ENCODE measurements at places on chromosomes 1 and 21. TPM values are rescaled to one million over a fixed set of nuclear protein-coding genes. Genes with fewer than 3 reads are reported as not detected.

TNFRSF4 gene
- total RNA-seq: under 0.01 TPM

ELAVL4 gene
- not detected for total RNA-seq

LGALS8 gene
- 50.3 TPM for total RNA-seq

OR2L2 gene
- total RNA-seq: under 0.01 TPM

DNA sequence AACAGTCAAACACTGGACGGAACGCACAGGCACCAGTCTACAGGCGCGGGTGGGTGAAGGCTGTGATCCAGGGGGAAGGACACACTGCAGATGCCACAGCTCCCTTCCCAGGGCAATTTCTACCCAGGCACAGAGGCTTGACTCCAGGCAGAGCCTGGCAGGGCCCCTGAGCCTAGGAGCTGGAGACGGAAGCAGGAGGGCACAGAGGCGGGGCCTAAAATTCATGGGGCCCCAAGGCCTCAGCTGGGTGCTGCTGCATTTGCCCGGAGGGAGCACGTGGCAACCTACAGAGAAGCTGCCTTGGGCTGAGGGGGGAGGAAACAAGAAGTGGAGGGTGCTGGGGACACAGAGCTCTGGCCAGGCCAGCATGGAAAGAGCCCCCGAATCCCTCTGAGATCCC is 41.2 kb downstream of the UBE2G2 start:
- no peak for DNase-seq

DNA sequence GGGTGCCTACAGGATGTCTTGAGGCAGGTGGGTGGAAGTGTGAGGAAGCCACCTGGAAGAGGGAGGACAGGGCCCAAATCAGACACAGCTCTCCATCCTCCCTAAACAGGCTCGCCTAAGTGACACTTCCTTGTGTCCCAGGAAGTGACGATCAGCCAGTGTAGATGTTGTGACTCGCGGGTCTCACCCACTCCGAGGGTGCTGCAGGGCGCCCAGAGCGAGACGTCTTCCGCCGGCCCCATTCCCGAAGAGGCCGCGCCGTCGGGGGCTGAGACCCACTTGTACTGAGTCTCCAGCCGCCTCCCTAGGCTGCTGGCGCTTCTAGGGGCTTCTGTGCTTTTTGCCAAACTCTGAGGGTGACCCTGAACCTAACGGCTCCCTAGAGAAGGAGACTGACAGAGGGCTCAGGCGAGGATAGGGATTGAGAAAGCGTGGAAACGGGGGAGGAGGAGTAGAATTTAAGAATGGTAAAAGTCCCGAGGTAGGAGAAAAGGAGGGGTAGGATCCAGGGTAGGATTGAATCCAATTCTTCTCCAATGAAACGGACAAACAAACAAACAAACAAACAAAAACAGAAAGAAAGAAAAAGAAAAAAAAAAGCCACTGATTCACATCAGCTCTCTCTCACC is 543 bp upstream of the MARK1 start:
- peak; percentile 34 for DNase-seq

- no peak for DNase-seq
Measured at GRCh38 chr1:112761714-112762480, 46.8 kb upstream of the PPM1J start.

GRCh38 chr21:20341431-20341830 is 656.8 kb upstream of the NCAM2 start:
- no peak for DNase-seq

DNA sequence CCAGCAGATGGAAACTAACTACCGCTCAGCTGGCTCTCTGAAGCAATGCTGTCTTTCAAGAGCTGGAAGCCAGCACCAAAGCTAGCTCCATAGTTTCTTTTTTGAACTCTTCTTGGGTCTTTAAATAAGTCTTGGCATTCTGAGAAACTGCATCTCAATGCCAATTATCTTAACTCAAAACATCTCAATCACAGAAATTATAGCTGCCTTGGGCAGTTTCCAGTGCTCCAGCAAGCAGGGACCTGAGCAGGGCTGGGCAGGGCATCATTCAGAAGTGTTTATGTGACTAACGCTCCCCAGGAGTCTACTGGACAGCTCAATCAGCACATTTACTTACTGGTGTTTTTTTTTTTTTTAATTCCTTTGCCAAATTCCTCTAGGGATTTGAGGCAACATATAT is 18.3 kb upstream of the PADI4 start:
- peak; percentile 74 for DNase-seq

GRCh38 chr21:41655259-41655658 is 111.6 kb downstream of the RIPK4 start:
- no peak for DNase-seq

GRCh38 chr1:44084998-44085675 is 33.5 kb upstream of the KLF17 start:
- peak; percentile 75 for DNase-seq
